ENCODE measurements at places on chromosomes 13 and 19. TPM values are rescaled to one million over a fixed set of nuclear protein-coding genes. Genes with fewer than 3 reads are reported as not detected.

CACNG7 gene
- total RNA-seq, result not detected

RGL3 gene
- total RNA-seq, result 35.0 TPM

MYH14 gene
- 61.2 TPM for total RNA-seq

VSTM2B gene
- total RNA-seq, result not detected

ONECUT3 gene
- not detected for total RNA-seq

ZNF414 gene
- total RNA-seq, result 34.2 TPM

SYCN gene
- 5,793 TPM for total RNA-seq

KIR3DL2 gene
- not detected for total RNA-seq

- H3K4me1 ChIP-seq, result peaks cover 19% of the 10 kb centered on the region
- H3K36me3 ChIP-seq, result no peaks in the 10 kb centered on the region
- no peak overlapping the region for H3K27ac ChIP-seq
- H3K4me3 ChIP-seq, result no peak overlapping the region
- H3K27me3 ChIP-seq, result no peaks in the 10 kb centered on the region
- peak; percentile 46 for DNase-seq
These were observed 69.2 kb downstream of the ZNF100 start for GRCh38 chr19:21698215-21698614.

- H3K36me3 ChIP-seq, result no peaks in the 10 kb centered on the region
- peaks cover 4% of the 10 kb centered on the region for H3K4me1 ChIP-seq
- DNase-seq, result no peak
- no peak overlapping the region for H3K27ac ChIP-seq
- H3K4me3 ChIP-seq, result no peak overlapping the region
- no peaks in the 10 kb centered on the region for H3K27me3 ChIP-seq
These were observed 21.3 kb upstream of the SLC1A5 start for GRCh38 chr19:46809534-46810272.

DNA sequence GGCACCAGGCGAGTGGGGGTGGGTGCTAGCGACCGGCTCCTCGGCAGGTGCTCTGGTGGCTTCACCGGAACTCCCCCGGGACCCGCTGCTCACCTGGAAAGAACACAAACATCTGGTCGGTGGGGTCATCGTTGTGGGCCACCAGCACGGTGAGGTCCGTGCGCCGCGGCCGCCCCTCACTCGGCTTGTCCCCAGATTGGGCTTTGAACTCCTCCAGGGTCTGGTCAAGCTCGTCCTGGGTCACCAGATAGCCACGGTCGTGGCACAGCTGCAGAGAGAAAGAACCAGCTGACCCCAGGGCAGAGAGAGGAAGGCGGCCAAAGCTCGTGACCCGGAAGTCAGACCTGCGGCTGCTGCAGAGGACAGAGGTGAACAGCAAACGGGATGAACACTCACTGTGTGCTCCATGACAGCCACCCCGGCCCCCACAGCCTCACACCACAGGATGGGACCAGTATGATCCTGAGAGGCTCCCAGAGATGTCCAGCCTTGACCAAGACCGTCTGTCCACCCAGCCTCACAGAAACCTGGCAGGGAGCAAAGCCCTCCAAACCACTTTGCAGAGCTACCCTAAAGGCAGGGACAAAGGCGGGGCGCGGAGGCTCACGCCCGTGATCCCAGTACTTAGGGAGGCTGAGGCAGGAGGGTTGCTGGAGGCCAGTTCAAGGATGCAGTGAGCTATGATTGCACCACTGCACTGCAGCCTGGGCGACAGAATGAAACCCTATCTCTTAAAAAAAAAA is 1.2 kb downstream of the POLR2E start:
- no peaks in the 10 kb centered on the region for H3K27me3 ChIP-seq
- no peak overlapping the region for H3K27ac ChIP-seq
- H3K36me3 ChIP-seq, result peaks cover 11% of the 10 kb centered on the region
- DNase-seq, result no peak

GRCh38 chr13:92681239-92681638 is 545.4 kb upstream of the GPC6 start:
- H3K27me3 ChIP-seq, result no peaks in the 10 kb centered on the region
- no peaks in the 10 kb centered on the region for H3K4me1 ChIP-seq
- DNase-seq, result no peak

DNA sequence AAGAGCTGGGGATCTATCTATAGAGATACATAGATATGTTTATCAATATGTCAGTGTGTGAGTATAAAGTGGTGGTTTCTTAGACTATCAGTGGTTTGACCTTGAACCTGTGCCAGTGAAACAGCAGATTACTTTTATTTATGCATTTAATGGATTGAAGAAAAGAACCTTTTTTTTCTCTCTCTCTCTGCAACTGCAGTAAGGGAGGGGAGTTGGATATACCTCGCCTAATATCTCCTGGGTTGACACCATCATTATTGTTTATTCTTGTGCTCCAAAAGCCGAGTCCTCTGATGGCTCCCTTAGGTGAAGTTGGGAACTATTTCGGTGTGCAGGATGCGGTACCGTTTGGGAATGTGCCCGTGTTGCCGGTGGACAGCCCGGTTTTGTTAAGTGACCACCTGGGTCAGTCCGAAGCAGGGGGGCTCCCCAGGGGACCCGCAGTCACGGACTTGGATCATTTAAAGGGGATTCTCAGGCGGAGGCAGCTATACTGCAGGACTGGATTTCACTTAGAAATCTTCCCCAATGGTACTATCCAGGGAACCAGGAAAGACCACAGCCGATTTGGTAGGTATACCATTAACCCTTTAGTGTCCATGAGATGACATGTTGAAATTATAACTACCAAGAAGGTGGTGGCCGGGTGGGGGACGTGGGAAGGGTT is 880 bp downstream of the FGF9 start:
- H3K4me1 ChIP-seq, result peaks cover 50% of the 10 kb centered on the region
- H3K36me3 ChIP-seq, result no peaks in the 10 kb centered on the region
- H3K27me3 ChIP-seq, result no peaks in the 10 kb centered on the region
- no peak overlapping the region for H3K4me3 ChIP-seq

- H3K4me1 ChIP-seq, result peaks cover 5% of the 10 kb centered on the region
- H3K27ac ChIP-seq, result no peak overlapping the region
- no peaks in the 10 kb centered on the region for H3K27me3 ChIP-seq
These were observed 38.8 kb downstream of the VSTM2B start for GRCh38 chr19:29564574-29565005.

- H3K36me3 ChIP-seq, result no peaks in the 10 kb centered on the region
- peak overlapping the region; percentile 57 for H3K27ac ChIP-seq
- no peaks in the 10 kb centered on the region for H3K4me1 ChIP-seq
- H3K27me3 ChIP-seq, result no peaks in the 10 kb centered on the region
These were observed 12.1 kb downstream of the KLHL26 start for GRCh38 chr19:18648973-18649315.

Data from body of pancreas (tissue), 4 donors.